Renal cortical epithelial cell (primary cell): ENCODE measurements at places on chromosomes 2 and 18. TPM values are rescaled to one million over a fixed set of nuclear protein-coding genes. Genes with fewer than 3 reads are reported as not detected.
A peak's percentile ranks its signal among the peaks of the same experiment; 100 is the strongest.

GRCh38 chr2:74735009-74735408, 81.0 kb downstream of the SEMA4F start:
- DNase-seq = peak; percentile 19

GRCh38 chr18:36187826-36188721, 777 bp downstream of the MOCOS start:
- DNase-seq = peak; percentile 48

DNA sequence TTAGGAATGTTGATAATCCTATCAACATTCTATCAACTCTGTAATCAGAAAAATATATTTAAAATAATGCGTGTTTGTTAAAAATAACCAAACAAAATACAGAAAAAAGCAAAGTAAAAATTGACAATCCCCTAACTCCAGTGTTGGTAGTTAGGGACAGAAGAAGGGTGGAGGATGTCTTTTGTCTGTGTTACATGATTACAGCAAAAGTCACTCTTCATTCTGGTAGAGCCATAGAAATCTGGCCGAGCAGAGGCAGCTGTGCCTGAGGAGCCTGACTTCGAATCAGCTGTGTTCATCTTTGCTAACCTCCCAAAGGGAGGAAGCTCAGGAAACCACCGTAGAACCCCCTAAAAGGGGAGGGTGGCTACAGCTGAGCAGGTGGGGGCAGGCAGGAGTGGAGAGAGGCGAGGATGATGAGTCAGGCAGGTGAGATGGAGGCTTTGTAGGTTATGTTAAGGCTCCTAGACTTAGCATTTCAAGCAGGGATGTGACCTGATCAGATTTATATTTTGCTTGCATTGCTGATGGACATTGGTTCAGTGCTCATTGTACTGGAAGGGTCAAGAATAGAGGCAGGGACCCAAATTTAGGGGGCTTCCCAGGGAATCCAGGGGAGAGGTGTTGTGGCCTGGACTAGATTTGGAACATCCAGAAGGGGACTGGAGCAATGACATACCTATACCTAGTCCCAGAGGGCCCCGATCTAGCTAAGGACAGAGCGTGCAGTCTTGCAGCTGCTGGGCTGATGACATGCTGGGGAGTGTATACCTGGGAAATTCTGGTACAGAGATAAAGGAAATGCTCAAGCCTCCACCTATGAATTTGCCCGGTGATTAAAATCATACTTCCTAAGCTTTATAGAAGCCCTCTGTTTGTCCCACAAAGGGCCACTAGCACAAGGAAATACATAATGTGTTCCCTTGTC, 95.7 kb downstream of the NEDD4L start:
- no peak for DNase-seq

- DNase-seq = no peak
Measured at GRCh38 chr18:59386909-59387686, 28.0 kb upstream of the LMAN1 start.

- peak; percentile 71 for DNase-seq
Measured at GRCh38 chr2:178277741-178278197, 83.5 kb downstream of the OSBPL6 start.

PROM2 gene
- total RNA-seq = 17.6 and 38.0 TPM in 2 replicates

GRCh38 chr2:236168110-236169080, at the start of gene GBX2:
TSS of gene GBX2 (minus strand) at chr2:236168386. CDS start at chr2:236167971, 415 bp downstream.
- peak; percentile 36 for DNase-seq

MAL gene
- 255 and 504 TPM in 2 replicates for total RNA-seq

RIT2 gene
- not detected in 2 replicates for total RNA-seq

GRCh38 chr2:231161877-231162329, 36.5 kb upstream of the ARMC9 start:
- DNase-seq = peak; percentile 99

DNA sequence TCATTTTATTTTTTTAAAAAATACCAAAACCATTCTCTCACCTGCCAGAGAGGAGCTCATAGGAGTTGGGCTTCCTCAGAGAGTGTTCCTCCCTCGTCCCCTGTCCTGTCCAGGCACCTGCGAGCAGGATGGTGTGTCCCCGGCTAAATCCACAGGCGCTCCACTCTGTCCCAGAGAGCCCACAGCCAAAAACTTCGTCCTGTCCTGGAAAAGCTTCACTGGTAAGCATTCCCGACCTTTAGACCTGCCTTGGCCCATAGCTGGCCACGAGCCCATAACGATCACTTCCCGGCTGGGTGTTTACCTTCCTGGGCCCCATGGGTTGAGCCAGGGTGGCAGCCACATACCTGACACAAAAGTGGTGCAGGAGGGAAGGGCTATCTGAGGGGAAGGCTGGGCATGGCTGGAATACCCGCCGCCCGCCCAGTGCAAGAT, at the start of gene NGEF:
Gene NGEF, minus strand, starts transcription at position 230 of the 435 bp plus-strand sequence. CDS start 38,366 bp downstream, outside the sequence.
- DNase-seq = peak; percentile 18

OTX1 gene
- total RNA-seq = 0.20 TPM in 1 of 2 replicates, not detected in the other

GRCh38 chr2:241224018-241224850, 35.8 kb downstream of the ANO7 start:
- no peak for DNase-seq

LINC00305 gene
- not detected in 2 replicates for total RNA-seq

- no peak for DNase-seq
Measured at GRCh38 chr18:55214969-55215368, 255.7 kb upstream of the CCDC68 start.

DNA sequence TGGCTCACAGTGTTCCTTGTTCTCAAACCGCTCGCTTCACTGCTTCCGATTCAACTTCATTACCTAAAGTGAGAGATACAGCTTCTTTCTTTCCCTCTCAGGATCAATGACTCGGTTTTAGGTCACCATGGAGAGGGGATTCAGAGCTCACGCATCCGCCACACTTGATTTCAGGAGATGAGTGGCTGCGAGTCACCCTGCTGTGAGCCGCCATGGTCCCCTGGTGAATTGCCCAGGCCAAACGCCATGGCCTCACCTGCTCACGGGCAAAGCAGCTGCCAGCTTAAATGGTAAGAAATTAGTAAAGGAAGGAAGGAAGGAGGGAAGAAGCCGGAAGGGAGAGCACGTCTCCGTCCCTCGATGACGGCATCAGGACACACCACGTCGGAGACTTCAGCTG, 60.5 kb downstream of the ADNP2 start:
- DNase-seq = no peak

GKN2 gene
- total RNA-seq = not detected in 2 replicates

CFAP53 gene
- total RNA-seq = 0.35 and 2.2 TPM in 2 replicates

ZSWIM2 gene
- not detected in 2 replicates for total RNA-seq

DNA sequence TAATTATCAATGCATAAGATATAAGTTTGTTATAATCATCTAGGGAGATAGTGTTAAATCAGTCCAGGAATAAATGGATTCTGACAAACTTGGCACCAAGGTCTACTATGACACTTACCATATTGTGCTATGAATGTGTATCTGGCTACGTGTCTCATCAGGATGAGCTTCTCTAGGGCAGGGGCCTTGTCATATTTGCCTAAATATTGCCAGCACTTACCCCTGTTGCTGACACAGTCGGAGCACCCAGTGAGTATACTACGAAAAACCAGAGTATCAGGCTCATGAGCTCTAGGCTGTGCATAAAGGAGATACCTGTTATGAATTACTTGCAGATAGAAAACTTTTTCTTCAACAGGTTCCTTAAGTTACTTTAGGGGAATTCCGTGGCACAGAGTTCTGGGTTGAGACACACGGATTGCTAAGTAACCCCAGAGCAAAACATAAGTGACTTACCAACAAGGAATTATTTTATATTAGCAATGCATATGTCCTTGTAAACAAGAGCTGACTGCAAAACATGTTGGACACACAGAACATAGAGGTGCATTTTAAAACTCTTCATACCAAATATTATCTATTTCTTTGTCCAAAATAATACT, 7.7 kb upstream of the TTC39C start:
- DNase-seq = no peak

- no peak for DNase-seq
Measured at GRCh38 chr18:29087616-29088246, 910.8 kb upstream of the CDH2 start.
